ENCODE measurements at places on chromosomes 7 and 10.

- DNase-seq, result no peak
Observed at GRCh38 chr7:149422914-149423301, 38.0 kb downstream of the ZNF777 start.

- no peak for DNase-seq
Observed at GRCh38 chr10:44967616-44968015, 8.0 kb downstream of the RASSF4 start.

DNA sequence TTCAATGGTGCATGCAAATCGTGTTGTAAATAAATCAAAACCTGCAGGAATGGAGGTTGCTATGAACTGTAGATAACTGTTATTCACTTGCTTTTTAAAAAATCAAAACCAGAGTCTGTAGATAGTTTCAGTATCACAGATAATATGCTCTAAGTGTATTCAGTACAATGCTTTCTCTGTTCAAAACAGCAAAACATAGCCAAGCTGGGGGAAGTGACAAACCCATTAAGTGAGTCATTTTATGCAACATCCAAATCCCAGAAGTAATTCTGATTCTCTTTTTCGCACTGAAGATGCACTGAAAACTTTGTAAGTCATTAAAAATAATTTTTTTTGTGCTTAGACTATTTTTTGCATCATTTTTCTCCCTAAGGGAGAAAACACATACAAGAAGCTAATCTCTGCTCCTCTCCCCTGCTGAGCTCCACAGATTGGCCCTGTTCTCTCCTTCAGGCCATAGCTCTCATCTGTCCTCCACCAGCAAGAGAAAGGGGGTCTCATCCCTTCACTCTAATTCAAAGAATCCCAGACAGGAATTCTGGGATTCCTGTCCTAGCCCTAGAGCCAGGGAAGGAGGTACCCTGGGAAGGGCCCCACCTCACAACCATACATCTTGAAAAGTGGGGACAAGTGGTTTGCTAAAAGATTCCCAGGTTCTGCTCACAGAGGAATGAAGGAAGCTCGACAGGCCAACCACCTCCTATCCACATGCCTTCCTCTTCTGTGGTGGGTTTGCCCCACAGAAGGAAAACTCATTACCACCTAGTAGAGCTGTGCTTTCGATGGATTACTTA is 4.9 kb downstream of the PRTFDC1 start:
- no peak for DNase-seq

DNA sequence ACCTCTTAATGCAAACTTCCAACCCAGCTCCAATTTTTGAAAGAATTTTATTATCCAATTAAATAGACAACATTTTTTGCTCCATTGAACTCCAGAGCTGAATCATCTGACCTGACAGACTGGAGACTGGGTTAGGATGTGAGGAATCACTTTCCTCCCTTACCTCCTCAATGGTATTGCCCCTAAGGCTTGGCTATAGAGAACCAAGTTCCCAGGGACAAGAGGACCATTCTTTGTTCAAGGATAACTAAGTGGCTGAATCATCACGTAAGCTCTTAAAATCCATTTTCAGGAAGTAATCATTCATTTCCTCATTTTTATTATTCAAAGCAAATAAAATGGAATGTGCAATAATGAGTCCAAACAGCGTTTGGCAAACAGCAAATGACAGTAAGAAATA is 335.1 kb downstream of the GATA3 start:
- no peak for DNase-seq

- no peak for DNase-seq
Observed at GRCh38 chr7:20317413-20317812, 13.3 kb upstream of the ITGB8 start.

GRCh38 chr10:22620140-22620857 is 94.1 kb downstream of the PIP4K2A start:
- peak; percentile 82 for DNase-seq

GRCh38 chr7:152399344-152399743 is 36.5 kb downstream of the KMT2C start:
- no peak for DNase-seq
